Thoracic aorta (tissue), 2 donors: ENCODE measurements at places on chromosomes 2 and 18. TPM values are rescaled to one million over a fixed set of nuclear protein-coding genes. Genes with fewer than 3 reads are reported as not detected.

TCF23 gene
- not detected for total RNA-seq

GRCh38 chr2:180010701-180011100, 3.6 kb upstream of the CWC22 start:
- H3K27me3 ChIP-seq: no peaks in the 10 kb centered on the region
- H3K4me1 ChIP-seq: peaks cover 7% of the 10 kb centered on the region
- DNase-seq: no peak
- H3K36me3 ChIP-seq: no peaks in the 10 kb centered on the region

TLX2 gene
- not detected for total RNA-seq

GRCh38 chr2:23248667-23249066, 136.3 kb upstream of the KLHL29 start:
- H3K36me3 ChIP-seq: no peaks in the 10 kb centered on the region
- no peak for DNase-seq
- H3K4me3 ChIP-seq: no peak overlapping the region
- no peak overlapping the region for H3K27ac ChIP-seq
- H3K27me3 ChIP-seq: no peaks in the 10 kb centered on the region

- H3K4me3 ChIP-seq: no peak overlapping the region
- H3K27me3 ChIP-seq: no peaks in the 10 kb centered on the region
- H3K4me1 ChIP-seq: no peaks in the 10 kb centered on the region
These were observed 118.4 kb downstream of the ALK start for GRCh38 chr2:29802986-29803385.

GRCh38 chr2:150126839-150127238, 360.6 kb downstream of the RND3 start:
- H3K27ac ChIP-seq: no peak overlapping the region
- no peaks in the 10 kb centered on the region for H3K27me3 ChIP-seq
- no peak overlapping the region for H3K4me3 ChIP-seq
- DNase-seq: no peak
- H3K4me1 ChIP-seq: no peaks in the 10 kb centered on the region

DNA sequence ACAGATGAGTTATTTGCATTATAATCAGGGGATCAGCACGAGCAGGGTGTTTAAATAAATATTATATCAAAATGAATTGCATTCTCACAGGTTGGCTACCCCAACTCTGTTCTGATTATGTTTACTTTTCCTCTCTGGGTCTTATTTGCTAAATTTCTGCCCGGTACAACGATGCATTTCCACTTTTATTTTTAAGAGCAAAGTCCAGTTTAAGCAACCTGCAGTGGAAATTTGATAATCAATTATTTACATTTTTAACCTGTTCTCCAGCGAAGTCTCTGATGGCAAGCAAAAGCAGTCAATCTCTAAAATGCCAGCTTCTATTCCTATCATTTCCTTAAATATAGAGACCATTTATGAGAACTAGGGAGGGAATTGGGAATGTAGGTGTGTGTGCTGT, 966.6 kb upstream of the SOX11 start:
- no peaks in the 10 kb centered on the region for H3K27me3 ChIP-seq
- no peak for DNase-seq
- H3K4me1 ChIP-seq: no peaks in the 10 kb centered on the region
- H3K27ac ChIP-seq: no peak overlapping the region
- H3K4me3 ChIP-seq: no peak overlapping the region

DNA sequence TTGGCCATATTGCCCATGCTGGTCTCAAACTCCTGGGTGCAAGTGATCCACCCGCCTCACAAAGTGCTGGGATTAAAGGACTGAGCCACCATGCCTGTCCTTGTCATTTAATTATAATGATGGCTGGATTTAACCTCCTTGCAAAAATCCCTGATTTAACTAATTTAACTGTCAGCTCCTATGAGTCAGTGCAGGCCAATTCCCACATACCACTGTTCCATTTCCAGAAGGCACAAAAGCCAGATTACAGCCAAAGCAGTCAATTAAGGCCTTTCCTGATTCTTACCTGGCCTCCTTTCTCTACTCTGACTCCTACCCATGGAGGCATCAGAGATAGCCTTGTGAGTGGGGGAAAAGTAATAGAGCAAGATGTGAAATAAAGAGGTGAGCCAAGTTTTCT, 12.3 kb upstream of the SLC35F5 start:
- H3K27ac ChIP-seq: no peak overlapping the region
- no peaks in the 10 kb centered on the region for H3K4me1 ChIP-seq
- no peak for DNase-seq
- no peaks in the 10 kb centered on the region for H3K27me3 ChIP-seq
- no peaks in the 10 kb centered on the region for H3K36me3 ChIP-seq

INHA gene
- total RNA-seq: 1.2 TPM

DNA sequence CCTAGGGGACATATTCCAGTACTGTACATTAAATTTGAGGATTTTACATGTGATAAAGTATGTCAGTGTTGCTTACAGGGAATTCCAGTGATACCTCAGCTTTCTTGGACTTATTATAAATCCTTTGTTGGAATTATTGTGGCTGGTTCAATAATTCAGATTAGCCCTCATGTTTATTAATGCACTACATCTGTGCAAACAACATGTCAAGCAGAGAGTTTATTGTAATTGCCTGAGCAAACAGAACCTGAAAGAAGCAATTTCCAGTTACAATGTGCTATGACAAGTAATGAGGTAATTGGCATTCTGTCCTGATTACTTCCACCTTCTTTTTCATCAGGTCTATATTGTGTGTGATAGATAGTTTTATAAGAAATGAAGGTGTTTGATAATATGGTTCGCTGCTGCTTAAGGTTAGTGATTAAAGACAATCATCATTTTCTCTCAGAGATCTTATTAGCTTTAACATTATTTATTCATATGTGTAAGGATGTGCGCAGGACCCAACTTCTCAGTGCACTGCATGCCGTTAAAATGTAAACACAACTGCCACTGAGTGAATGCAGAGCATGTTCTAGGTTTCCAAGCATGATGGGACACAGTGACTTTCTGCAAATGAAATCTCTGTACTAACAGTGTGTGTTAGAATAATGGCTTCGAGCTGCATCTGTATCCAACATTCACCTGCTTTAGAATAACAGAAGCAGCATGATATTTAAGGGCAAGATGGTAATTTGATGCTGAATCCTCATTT, 973.7 kb upstream of the POU3F3 start:
- no peaks in the 10 kb centered on the region for H3K36me3 ChIP-seq
- H3K27me3 ChIP-seq: no peaks in the 10 kb centered on the region
- H3K4me3 ChIP-seq: no peak overlapping the region
- no peaks in the 10 kb centered on the region for H3K4me1 ChIP-seq
- no peak overlapping the region for H3K27ac ChIP-seq
- DNase-seq: no peak

DNA sequence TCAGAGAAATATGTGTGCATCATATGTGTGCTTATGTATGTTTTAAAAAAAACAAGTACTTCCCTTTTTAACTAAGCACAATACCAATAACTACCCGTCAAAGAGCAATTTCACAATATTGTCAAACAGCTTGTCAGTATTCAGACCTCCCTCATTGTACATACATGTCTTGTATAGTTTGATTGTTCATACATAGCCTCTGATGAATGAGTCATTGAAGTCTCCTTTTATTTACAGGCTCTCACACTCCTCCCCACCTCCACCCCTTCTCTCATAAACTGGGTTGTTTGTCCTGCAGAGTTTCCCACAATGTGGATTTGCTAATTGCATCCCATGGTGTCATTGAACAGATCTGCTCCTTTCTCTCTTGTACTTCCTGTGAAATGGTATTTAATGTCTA, 132.8 kb upstream of the L3MBTL4 start:
- no peak for DNase-seq
- H3K27ac ChIP-seq: no peak overlapping the region
- H3K36me3 ChIP-seq: no peaks in the 10 kb centered on the region
- H3K27me3 ChIP-seq: no peaks in the 10 kb centered on the region

ZNF385B gene
- total RNA-seq: 0.41 TPM

DNA sequence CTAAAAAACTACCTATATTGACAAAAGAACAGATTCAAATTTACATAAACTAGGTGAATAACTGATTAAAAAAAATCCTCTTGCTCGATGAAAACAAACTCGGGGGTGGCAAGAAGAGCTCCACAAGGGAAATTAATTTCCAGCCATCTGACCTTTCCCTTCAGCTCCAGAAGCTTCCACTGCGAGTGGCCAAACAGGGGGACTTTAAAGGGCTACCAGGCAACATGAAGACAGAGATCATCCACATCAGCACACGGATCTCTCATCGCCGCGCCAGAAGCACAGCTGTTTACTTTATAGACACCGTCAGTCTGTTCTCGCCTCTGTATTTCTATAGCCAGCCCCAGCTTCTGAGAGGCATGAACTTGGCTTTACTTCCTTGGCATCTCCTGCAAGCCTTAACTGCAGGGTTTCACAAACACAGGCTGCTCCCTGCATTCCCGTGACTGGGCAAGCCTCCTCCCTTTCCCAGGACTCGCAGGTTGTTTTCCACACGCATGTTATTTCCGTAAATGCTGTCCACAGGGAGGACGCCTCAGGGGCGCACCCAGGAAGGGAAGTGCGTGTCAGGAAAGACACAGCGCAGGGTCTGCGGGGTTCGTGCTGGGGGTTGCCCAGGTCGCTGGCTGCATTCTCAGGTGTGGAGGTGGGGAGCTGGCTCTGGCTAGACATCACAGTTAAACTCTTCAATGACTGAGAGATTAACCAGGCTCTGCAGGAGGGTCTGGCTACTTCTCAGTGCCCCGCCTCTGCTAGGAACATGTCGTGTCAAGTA, 85.0 kb downstream of the USP40 start:
- H3K4me3 ChIP-seq: peak overlapping the region; percentile 33
- H3K4me1 ChIP-seq: peaks cover 46% of the 10 kb centered on the region
- peaks cover 13% of the 10 kb centered on the region for H3K36me3 ChIP-seq
- DNase-seq: no peak

DNA sequence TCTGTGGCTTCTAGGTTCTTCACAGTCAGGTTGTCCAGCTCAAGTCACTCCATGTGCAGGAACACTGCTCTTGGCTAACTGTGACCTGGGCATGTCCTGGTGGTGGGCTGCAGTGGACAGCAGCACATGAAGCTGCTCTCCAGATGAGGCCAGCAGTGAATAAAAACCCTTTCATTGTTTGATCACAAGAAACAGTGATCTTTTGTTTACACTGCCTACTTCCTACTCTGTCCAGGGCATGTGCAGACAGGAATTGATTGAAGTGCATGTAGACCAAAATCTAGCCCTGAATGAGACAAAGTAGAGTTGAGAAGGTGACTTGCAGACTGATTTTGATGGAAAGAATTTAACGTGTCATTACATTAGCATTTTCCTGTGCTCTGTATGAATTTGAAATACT, 34.9 kb downstream of the BCL2L11 start:
- no peak for DNase-seq
- no peak overlapping the region for H3K27ac ChIP-seq
- no peaks in the 10 kb centered on the region for H3K36me3 ChIP-seq

DNA sequence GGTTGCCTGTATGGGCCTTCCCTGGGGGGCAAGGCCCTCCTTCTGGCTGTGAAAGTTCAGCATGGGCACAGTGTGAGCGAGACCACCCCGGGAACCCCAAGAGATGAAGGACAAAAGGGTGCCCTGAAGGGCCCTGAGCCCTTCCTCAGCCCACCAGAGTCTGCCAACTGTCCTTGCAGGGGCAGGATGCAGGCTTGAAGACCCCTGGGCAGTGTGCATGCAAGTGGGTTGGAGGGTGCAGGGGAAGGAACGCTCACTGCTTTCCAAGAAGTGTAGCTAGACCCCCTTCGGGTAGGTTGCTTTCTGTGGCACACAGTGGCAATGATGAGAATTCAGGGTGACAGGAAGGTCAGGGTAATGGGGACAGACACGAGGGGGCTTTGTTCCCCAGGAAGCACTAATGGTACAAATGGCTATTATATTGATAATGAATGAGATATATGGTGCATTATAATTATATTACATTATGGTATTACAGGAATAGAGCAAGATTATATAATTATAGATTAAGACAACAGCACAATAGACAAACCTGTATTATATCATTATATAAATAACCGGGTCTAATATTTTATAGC, 228.7 kb downstream of the ATAD2B start:
- no peak overlapping the region for H3K4me3 ChIP-seq
- no peak overlapping the region for H3K27ac ChIP-seq
- no peak for DNase-seq
- H3K27me3 ChIP-seq: no peaks in the 10 kb centered on the region
- peaks cover 14% of the 10 kb centered on the region for H3K36me3 ChIP-seq

- no peak for DNase-seq
- H3K4me1 ChIP-seq: peaks cover 42% of the 10 kb centered on the region
- no peaks in the 10 kb centered on the region for H3K27me3 ChIP-seq
- H3K36me3 ChIP-seq: no peaks in the 10 kb centered on the region
These were observed 37.2 kb downstream of the ANKRD12 start for GRCh38 chr18:9173770-9174233.

GRCh38 chr2:16413285-16413684, 252.3 kb downstream of the CYRIA start:
- no peaks in the 10 kb centered on the region for H3K27me3 ChIP-seq
- H3K4me1 ChIP-seq: no peaks in the 10 kb centered on the region
- H3K4me3 ChIP-seq: no peak overlapping the region

DNA sequence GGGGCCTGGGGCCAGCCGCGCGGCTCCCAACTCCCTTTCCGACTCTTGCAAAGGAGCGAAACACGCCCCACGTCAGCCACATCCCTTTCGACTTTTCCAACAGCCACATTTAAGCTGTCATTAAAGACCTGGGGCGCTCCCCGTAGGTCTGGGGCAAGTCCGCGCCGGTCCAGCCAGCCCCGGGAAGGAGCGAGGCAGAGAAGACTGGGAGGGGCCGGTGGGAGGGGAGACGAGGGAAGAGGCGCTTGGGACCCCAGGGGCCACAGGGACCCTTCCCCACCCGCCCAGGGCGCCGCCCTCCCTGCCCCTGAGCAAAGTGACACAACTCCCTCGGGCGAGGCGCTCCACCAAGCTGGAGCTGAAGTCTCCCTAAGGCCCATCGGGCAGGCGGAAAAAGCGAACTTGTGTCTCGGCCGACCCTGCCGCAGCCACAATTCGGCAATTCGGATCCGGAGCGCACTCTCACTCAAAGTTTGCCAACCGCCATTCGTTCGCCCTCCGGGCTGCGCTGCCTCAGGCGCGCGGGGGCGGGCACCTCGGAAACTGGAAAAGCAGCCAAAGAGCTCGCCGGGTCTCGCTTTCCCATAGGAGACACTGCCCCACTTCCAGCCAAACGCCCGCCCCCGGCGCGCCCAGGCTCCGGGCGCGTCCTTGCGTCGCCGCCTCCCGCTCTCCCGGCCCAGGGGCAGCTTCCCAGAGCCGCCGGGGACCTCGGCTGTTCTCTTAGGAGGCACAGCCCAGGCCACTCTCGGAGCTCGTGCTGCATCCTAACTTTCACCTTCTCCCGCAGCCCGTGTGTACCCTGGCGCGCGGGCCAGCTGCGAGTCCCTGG, 1.1 kb upstream of the KCTD1 start:
- H3K4me3 ChIP-seq: peak overlapping the region; percentile 93
- no peak for DNase-seq
- peaks cover 5% of the 10 kb centered on the region for H3K4me1 ChIP-seq
- H3K27me3 ChIP-seq: no peaks in the 10 kb centered on the region

DNA sequence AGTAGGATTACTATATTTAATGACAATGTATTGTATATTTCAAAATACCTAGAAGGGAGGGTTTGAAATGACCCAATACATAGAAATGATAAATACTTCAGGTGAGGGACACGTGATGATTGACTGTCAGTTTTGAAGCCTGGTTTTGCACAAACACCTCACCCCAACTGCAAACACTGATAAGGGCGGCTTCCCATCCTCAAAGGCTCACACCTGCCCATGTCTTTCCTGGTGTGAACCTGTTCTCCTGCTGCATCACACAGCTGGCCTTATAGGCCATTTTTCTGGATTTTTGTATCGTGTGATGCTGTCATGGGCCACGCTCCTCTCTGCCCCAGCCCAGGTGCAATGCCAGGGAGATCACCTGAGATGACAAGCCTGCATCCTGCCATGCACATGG, 166.5 kb upstream of the NCK2 start:
- H3K36me3 ChIP-seq: no peaks in the 10 kb centered on the region
- no peak overlapping the region for H3K4me3 ChIP-seq
- no peaks in the 10 kb centered on the region for H3K27me3 ChIP-seq
- H3K4me1 ChIP-seq: peaks cover 17% of the 10 kb centered on the region
- no peak overlapping the region for H3K27ac ChIP-seq
- no peak for DNase-seq
